ENCODE measurements at places on chromosomes 12 and 14.

DNA sequence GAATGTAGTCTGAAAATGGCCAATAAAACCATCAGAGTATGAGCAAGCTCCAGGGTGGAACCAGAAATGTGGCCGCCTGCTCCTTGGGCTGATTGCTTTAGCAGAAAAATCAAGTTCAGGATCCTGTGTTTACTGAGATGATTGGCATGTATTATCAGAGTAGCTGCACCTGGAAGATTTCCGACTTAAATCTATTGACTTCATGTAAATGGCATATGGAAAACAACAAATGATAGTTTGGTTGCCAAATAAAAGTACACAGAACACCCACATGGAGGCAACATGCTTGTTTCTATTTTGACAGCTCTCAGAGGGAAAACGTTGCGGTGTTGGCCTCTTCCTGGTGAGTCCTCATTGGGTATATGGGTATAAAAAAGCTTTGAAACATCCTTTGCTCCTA lies 31.3 kb downstream of the SOCS2 start:
- DNase-seq, result no peak

DNA sequence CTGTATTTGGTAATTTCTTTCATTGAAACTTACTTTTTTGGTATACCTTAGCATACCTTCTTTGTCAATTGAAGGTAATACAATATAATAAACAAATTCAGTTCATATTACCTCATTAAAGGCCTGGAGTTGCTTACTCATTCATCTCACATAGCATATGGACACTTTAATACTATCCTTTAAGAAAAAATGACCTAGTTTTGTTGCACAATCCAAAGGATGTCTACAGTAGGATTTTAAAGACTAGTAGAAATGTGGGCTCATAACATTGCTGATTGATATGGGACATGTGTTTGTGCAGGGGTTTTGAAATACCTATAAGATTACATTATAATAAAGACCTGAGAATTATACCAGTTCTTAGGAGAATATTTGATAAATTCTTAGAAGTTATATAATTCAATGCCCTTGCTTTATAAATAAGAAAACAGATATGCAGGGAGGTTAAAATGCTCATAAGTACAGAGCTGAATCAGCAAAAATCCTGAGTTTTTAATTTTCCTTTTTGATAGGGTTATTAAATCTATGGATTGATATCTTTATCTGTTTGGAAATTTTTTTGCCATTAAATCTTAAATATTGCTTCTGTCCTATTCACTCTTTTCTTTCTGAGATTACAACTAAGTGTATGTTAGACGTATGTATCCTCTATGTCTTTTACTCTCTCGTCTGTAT lies 352.1 kb downstream of the ATP23 start:
- no peak for DNase-seq

- DNase-seq, result peak; percentile 2
Observed at GRCh38 chr12:34625116-34625515, 602.8 kb downstream of the ALG10 start.

GRCh38 chr14:41404126-41404525 lies 202.6 kb upstream of the LRFN5 start:
- DNase-seq, result no peak

DNA sequence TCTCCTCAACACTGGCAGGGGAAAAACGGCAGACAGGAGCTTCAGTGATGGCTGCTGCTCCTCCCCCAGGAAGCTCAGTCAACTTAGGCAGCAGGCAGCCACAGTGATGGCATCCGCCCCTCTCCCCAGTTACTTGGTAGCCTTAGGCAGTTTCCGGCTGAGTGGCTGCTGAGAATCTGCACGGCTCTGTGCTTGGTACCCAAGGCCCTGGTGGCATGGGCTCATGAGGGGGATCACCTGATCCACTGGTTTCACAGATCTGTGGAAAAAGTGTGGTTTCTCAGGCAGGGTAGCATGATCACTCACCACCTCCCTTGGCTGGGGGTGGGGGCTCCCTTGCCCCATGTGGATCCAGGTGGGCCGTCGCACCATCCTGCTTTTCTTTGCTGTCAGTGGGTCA lies 244.6 kb upstream of the MDGA2 start:
- DNase-seq, result no peak

GRCh38 chr14:79465651-79466050 lies 745.7 kb downstream of the DIO2 start:
- DNase-seq, result no peak

DNA sequence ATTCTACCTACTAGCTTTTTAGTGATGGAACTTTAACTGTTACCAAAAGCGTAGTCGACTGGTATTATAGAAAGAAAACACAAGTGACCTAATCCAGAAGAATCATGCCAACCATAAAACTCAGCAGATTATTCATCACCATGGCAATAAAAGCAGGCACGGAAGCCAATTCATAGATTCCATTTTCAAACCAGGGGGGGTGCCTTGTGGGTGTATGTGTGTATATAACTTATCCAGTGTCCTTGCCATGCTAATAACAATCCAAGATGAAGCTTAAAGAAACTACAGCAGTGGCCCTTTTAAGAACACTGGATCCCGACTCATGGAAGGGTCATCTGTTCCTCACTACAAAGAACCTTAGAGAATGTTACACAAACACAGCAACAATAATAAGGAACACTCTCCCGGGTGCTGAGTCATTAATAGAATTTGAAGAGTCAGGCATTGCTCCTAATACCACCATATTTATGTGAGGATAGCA lies 61.0 kb downstream of the EPS8 start:
- DNase-seq, result peak; percentile 38

DNA sequence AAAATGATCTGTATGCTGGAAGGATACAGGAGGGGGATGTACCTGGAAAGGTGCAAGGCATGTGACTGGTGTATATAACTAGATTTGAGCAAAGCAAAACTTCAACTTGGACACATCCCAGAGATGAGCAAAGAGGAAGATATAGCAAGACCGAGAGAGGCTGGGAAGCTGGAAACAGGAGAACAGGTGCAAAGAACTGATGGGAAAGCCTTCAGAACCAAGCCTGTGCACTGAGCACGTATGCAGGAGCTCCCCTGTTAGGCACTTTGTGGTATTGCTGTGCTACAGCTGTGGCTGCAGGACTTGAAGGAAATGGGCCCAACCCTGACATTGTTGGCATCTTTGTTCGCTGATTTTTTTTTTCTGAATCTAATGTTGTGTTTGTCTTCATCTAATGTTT lies 120.7 kb upstream of the PWP1 start:
- no peak for DNase-seq

- DNase-seq, result peak; percentile 82
Observed at GRCh38 chr12:27331291-27331926, 1.2 kb upstream of the BMAL2 start.

DNA sequence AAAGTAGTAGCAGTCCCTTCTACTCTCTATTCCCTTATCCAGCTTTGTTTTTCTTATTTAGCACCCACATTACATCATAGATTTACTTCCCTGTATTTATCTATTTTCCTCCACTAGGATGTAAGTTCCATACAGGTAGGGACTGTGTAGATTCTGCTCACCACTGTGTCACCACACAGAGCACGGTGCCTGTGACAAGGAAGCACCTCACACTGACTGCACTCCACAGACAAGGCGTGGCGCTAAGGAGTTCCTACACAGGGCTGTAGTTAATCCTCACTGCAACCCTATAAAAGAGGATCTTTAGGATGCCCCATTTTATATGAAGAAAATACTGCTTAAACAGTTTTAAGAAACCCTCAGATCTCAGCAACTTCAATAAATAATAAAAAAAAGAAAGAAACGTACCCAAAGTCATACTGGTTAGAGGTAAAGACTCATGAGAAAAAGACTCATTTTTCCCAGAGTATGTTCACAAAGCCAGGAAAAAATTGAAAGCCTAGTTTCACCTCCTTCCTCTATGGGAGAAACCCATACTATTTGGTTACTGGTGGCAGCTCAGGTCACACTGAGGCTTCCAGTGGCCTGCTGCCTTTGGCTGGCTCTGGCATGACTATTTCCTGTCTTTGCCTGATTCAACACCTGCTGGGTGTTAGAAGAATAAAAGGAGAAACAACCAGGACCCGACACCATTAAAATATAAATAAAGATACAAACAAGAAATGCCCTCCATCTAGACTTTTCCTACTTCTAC lies 36.9 kb downstream of the RAD9B start:
- no peak for DNase-seq

GRCh38 chr12:18932715-18933114 lies 194.8 kb downstream of the CAPZA3 start:
- no peak for DNase-seq

- DNase-seq, result no peak
Observed at GRCh38 chr14:103943673-103944072, 1.3 kb upstream of the RD3L start.

GRCh38 chr12:16435875-16436554 lies 88.6 kb downstream of the MGST1 start:
- no peak for DNase-seq

GRCh38 chr12:122943196-122943595 lies 23.1 kb downstream of the ABCB9 start:
- DNase-seq, result no peak

- no peak for DNase-seq
Observed at GRCh38 chr14:26304056-26304455, 293.8 kb downstream of the NOVA1 start.

DNA sequence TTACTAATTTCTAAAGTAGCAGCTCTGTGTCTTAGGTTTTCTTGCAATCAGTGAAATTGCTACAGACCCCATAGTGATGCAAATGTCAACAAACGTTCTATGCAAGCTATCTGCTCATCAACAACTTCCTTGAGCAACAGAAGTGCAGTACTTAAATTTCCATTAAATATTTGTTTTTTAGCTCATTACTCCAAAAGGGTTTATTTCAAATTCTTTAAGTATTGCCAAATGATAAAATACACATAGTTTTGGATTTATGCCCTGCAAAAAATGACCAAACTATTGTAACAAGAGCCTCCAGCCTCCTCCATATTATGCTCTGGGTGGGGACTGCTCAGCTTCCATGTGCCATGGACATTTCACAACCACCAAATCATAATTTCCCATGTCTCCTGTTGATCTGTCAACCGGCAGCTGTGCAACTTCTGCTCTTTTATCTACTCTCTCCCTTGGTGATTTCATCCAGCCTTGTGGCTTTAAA lies 4.4 kb downstream of the BDKRB1 start:
- peak; percentile 62 for DNase-seq

DNA sequence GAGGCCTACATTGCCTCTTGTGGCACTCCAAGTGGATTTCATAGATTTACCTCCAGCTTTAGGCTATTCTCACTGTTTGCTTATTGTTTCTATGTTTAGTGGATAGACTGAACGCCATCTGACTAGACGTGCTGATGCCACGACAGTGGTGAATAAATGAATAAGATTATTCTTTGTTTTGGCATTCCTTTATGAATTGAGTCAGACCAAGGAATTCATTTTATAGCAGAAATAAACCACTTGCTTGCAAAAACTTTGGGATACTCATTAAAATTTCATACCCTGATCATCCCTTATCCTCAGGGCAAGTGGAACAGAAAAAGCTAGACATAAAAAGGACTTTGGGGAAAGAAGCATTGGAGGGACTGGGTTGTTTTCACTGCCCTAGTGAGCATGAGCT lies 71.7 kb upstream of the FERMT2 start:
- DNase-seq, result peak; percentile 5

GRCh38 chr12:47206450-47207339 lies 126.9 kb upstream of the AMIGO2 start:
- no peak for DNase-seq

DNA sequence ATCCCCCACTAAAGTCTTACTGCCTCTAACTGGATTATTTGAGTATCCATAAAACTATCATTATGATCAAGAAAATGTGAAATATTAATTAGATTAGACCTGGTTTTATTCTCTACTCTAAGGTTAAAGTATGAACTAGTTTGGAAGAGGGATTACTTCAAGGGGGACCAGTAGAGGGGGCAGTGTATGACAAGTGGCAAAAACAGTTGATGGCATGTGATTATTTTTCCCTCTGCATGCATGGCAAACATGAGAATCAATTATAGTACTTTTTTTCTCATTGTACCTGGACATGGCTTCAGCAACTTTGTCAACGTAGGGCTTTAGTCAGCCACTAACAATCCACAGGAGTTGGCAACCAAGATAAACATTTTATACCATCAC lies 145.0 kb upstream of the SLC38A2 start:
- DNase-seq, result no peak

DNA sequence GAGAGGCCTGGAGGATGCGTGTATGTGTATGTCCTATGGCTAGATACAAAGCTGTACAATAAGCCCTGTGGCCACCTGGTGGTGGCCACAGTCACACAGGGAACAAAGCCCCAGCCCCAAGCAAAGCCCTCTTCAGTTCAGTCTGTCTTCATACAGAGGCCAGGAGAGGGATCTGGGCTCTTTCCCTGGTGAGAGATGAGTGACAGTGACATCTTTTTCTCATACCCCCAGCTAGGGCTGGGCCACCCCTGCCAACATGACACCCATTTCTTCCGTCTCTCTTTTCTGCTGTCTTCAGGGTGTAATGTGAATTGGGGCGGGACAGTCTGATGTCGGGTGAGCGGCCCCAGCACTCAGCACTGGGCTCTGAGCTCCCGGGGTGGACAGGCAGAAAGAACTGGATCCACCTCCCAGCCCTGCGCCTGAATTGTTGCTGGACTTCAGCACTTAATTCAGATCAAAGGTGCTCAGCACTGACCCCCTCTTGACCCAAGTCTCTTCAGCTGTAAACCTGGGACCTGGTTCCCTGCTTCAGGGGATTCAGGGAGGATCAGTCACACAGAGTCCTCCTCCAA lies 59.8 kb downstream of the SERPINA3 start:
- DNase-seq, result no peak

GRCh38 chr12:77882709-77883108 lies 52.0 kb downstream of the NAV3 start:
- no peak for DNase-seq

DNA sequence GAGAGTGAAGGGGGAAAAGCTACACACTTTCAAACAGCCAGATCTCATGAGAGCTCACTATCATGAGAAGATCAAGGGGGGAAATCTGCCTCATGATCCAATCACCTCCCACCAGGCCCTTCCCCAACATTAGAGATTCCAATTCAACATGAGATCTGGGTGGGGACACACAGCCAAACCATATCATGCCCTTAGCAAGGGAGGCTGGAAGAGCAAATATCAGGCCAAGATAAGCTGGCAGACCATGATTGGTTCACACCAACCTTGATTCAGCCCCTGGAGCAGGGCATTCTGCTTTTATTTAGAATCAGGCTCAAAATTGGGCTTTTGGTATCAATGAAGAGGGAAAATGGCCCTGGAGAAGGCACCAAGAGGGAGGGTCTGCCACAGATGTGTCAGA lies 137.4 kb downstream of the PRKCH start:
- DNase-seq, result no peak

GRCh38 chr12:15527201-15528080 lies 205.1 kb downstream of the PTPRO start:
- DNase-seq, result no peak

GRCh38 chr14:62952226-62952625 lies 93.0 kb downstream of the KCNH5 start:
- DNase-seq, result no peak

- DNase-seq, result no peak
Observed at GRCh38 chr12:122029620-122030423, 8.1 kb downstream of the BCL7A start.

Measured in AG08396 (cell line).